ENCODE measurements at places on chromosomes 11 and 22. TPM values are rescaled to one million over a fixed set of nuclear protein-coding genes. Genes with fewer than 3 reads are reported as not detected.

GRCh38 chr11:16372355-16372754 is 16.0 kb upstream of the SOX6 start:
- DNase-seq, result no peak

Gene RAB3IL1
- total RNA-seq, result 8.9 TPM

DNA sequence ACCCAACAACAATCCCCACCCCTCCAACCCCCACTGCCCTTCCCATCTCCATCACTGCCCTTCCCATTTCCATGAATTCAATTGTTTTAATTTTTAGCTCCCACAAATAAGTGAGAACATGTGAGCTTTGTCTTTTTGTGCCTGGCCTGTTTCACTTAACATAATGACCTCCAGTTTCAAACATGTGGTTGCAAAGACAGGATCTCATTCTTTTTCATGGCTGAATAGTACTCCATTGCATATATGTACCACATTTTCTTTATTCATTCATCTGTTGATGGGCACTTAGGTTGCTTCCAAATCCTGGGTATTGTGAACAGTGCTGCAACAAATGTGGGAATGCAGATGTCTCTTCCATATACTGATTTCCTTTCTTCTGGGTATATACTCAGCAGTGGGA is 985 bp upstream of the IL2RB start:
- DNase-seq, result no peak

- DNase-seq, result no peak
Observed at GRCh38 chr11:28696591-28696990, 588.4 kb downstream of the METTL15 start.

DNA sequence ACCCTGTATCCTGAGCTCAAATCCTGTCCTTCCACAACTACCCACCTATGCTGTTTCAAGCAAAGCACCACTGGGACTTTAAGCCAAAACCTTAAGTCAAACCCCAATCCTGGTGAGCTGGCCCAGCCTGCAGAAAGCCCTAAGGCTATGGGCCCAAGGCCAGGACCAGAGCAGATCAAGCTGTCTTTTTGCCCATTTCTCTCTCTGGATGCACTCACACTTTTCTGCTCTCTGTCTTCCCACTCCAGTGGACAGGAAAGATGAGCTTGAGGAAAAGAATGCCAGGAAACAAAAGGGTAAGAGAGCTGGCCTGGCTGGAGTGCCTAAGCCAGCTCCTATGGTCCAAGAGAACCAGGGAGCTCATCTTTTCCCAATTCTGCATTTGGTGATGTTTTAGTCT is 284.3 kb upstream of the ISX start:
- DNase-seq, result no peak

DNA sequence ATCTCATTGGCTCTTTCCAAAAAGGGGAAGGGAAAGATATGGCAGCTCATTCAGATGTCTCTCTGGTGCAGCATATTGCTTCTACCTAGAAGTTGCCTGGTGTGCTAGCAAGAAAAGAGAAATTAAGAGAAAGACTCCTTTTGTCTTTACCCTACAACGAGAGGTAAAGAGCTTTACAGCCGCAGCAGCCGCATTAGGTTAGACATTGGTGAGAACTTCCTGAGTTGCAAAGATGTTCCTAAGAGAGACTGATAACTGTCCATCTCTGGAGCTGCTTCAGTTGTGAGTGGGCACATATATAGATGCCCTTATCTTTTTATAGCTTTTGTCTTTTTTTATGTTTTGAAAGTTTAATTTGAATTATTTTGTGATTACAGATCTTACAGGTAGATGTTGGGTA is 80.8 kb upstream of the NNMT start:
- DNase-seq, result no peak

Gene PIWIL4
- total RNA-seq, result 0.54 TPM

Gene SGSM1
- 2.4 TPM for total RNA-seq

GRCh38 chr11:132718711-132719671 is 813.3 kb downstream of the OPCML start:
- no peak for DNase-seq

DNA sequence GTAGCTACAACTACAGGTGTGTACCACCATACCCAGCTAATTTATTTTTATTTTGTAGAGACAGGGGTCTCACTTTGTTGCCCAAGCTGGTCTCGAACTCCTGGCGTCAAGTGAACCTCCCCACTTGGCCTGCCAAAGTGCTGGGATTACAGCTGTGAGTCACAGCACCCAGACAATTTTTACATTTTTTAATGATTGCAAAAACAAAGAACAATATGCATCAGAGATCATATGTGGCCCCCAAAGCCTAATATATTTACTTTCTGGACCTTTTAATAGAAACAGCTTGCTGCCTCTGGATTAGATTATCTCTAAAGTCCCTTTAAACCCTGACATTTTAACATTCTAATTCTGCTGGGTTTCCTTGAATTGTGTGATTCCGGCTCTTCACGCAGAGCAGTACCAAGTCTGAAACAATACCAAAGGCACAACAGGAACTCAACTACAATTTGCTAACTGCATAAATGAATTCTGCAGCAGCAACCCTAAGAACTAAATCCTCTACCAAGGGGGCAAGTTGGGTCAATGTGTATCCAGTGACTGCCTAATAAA is 25.0 kb downstream of the RAB30 start:
- DNase-seq, result no peak

Data from endothelial cell (in vitro differentiated cells).